ENCODE measurements at places on chromosomes 1 and 21.
A peak's percentile ranks its signal among the peaks of the same experiment; 100 is the strongest.

DNA sequence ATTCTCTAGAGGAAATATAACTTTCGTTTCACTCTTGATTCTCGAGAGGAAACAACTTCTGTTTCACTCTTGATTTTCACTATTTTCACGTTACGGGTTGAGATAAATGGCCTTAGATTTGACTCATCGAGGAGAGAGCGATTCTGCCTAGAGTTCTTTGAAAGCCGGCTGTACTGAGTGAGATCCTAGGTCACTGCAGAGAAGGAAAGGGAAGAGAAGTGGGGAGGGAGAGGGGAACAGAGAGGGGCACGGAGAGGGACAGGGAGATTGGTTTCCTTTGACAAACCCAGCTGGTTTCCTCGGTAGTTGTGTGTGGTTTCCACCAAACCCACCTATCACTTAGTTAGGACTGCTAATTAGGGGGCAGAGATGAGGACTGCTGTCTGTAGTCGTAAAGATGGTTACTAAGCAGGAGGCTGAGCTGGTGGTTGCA is 21.6 kb upstream of the GPR137B start:
- no peak for DNase-seq

- no peak for DNase-seq
Observed at GRCh38 chr1:179314928-179315327, 21.3 kb downstream of the SOAT1 start.

DNA sequence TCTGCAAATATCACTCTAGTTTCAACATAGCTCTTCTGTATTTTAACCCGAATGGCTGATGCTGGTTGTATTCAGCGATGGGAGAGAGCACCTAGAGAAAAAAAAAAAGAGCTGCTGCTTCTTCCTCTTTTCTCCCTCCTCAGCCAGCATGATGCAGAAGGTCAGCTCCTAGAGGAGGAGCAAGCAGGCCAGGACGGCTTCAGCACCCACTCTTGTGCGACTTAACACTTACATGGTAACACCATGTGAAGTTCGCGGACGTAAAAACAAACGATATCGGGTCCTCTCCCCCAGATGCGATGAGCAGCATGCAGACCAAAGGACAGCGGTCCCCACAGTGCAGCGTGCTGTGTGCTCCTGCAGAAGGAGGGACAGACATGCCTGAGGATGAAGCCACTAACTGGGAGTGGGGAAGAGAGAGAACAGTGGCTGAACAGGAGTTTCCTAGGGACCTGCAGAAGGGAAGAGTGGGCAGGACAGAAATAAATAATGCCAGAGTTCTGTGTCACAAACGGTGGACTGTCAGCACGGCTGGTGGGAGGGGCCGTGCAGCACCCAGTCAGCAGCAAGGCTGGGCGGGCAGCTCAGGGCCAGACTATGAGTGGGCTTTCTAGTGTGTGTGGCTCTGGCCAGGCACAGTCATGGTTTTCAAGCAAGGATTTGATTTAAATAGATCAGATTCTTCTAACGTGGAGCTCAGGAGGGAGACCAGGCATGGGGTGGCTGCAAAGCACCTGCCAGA is 11.4 kb upstream of the B3GALT5 start:
- no peak for DNase-seq

- DNase-seq, result no peak
Observed at GRCh38 chr1:181090641-181091126, 2.2 kb downstream of the IER5 start.

- DNase-seq, result no peak
Observed at GRCh38 chr1:52814465-52814864, 28.1 kb upstream of the ZYG11A start.

DNA sequence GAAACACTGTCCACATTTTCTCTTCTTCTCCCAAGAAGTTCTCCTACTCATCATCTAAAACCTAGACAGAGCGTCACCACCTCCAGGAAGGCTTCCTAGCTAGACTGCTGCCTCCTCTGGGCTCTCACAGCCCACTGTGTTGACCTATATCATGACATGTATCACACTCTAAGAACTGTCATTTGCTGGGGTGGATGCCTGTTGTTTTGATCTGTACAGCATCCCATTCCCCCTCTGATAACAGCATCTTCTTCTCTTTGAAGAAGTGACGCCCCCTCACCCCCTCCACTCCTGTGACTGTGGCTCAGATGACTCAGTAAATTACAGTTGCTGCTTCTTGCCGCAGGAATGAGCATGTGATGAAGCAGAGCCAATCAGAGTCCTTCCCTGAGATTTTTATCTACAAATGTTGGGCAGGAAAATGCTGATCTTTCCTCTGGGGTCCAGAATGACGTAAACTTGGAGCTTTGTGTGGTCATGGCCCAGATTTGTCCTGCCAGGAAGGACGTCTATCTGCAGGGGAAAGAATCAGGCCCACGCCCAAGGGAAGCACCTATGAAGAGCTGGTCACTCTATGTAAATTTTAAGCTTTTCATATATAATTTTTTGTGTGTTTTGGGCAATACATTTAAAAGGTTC is 28.0 kb upstream of the FOXO6 start:
- no peak for DNase-seq

DNA sequence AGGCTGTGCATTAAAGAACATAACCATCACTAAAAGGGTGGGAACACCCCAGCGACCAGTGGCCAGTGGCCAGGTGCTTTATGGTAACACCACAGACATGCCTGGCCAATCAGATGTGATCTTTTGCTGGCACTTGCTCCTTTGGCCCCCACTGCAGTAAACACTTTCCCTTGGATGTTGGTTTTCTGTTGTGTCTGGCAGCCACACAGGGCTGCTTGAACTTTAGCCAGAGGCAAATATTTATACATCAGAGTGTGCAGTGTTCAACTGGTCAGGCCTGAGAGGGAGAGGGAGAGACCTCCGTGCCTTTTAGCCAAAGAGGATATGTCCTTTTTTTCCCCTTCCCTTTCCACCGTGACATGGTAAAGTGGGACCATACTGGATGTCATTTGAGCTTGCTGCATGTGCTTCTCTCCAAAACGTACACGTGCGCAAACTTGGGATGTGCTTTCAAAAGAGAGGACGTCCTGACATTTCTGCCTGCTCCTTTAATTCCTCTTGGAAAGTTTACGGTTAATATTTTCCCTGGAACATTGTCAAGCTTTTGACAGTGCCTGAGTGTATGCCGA is 101.2 kb downstream of the NFIA start:
- peak; percentile 84 for DNase-seq

DNA sequence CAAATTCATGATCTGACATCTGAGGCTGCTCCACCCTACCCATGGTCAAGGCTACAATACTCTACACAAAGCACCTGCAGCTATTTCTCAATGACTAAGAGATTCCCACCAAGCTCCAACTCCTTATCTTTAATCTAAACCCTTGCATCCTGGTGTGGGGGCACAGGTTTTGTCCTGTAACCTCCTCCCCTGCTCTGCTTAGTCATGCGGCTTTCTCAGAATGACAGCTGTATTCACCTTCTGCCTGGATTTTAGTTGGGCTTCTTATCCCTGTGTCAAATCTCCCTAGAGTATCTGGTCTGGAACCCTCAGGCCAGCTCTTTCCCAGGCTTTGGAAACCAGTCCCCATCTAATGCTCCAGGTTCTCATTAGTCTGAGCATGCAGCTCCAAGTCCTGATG is 159.0 kb downstream of the BARHL2 start:
- no peak for DNase-seq

GRCh38 chr1:20699558-20699957 is 18.2 kb downstream of the KIF17 start:
- no peak for DNase-seq

GRCh38 chr1:184911103-184911745 is 63.1 kb downstream of the NIBAN1 start:
- DNase-seq, result no peak

DNA sequence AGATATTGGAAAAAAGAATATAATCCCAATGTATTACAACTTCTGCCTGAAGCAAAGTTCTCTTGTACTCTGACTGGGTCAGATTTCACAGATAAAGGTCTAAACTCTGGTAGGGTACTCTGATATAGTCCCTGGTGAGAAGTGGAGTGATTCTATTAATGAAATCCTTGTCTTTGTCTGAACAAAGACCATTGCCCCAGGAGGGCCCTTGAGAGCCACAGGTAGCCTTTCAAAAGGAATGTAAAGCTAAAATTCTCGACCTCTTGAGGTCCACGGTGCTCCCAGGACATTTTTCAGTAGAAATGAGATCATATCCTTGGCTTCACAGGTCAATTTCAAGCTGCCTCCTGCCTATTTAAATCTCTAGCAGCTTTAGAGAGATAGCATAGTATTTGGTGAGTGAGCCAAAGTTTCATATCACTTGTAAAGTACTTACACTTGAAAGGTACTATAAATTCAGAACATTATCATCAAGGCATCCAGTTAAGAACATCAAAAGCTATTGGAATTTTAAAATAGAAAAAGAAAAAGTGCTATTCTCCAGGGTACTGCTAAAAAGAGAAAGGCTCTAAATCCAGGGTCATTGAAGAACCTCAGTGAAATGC is 10.1 kb downstream of the TNNI3K start:
- DNase-seq, result no peak

DNA sequence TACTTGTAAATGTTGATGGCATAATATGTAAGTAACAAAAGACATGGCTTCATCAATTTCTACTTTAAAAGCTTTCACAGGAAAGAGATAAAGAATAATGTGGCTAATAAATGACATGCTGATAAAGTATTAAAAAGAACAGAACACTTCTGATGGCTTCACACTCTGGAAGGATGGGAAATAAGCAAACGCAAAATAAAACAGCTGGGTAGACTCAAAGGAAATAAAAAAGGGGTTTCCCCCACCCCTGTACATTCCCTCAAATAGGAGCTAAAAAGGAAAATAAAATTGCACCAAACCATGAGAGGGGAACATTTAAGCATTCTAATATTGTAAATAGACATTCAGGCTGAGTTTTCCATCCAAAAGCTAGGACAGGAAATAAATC is 27.0 kb upstream of the DYRK1A start:
- no peak for DNase-seq

DNA sequence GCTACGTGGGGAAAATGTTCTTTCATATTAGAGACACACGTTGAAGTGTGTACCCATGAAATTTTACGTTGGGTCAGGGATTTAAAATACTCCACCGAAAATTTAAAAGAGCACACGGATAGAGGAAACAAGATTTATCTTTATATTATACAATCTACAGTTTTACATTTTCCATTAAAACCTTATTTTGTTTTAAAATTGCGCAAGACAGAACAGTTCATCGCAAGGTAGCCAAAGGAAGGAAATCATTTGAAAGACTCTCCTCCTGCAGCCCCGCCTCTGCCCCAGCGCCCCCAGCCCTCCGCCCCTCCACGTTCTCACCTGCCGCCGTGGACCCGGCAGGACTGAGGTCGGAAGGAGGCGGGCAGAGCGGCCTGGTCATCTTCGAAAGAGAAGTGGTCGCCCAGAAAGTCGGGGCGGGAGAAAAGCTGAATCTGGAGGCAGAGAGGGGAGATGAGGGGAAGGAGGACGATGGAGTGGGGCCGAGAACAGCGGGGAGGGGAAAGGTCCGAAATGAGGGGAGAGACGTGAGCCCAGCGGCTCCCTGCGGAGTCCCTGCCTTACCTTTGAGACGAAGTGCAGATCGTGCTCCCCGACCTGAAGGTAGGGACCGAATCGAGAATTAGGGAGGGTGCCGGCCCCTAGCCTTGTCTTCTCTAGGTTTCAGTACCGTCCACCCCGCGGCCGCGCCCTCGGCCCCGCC is 18.0 kb downstream of the CRYBG2 start:
- DNase-seq, result no peak

- no peak for DNase-seq
Observed at GRCh38 chr1:109386054-109386717, 11.5 kb downstream of the SORT1 start.

- DNase-seq, result no peak
Observed at GRCh38 chr1:163661391-163661790, 339.6 kb downstream of the NUF2 start.

GRCh38 chr1:93504247-93505033 is 56.5 kb downstream of the FNBP1L start:
- no peak for DNase-seq

- no peak for DNase-seq
Observed at GRCh38 chr1:100523038-100523652, 14.8 kb upstream of the GPR88 start.

DNA sequence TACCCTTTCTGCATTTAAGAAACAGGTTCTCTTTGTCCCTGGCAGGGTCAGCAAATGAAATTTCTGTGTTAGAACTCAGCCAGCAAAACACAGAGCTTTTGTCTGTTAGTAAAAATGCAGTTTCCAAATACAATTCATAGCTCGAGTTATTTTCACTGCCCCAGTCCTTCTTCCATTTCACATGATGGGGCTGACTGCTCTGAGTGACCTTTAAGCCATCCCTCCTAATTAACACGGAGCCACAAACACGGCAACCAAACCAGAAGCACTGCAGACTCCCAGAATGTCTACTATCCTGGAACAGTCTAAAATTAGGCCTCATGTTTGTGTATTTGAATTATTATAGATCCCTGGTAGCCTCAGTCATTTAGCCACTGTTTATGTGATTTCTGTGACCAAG is 99.1 kb upstream of the RGS4 start:
- no peak for DNase-seq

GRCh38 chr1:47380699-47381098 is 35.4 kb upstream of the FOXE3 start:
- no peak for DNase-seq

DNA sequence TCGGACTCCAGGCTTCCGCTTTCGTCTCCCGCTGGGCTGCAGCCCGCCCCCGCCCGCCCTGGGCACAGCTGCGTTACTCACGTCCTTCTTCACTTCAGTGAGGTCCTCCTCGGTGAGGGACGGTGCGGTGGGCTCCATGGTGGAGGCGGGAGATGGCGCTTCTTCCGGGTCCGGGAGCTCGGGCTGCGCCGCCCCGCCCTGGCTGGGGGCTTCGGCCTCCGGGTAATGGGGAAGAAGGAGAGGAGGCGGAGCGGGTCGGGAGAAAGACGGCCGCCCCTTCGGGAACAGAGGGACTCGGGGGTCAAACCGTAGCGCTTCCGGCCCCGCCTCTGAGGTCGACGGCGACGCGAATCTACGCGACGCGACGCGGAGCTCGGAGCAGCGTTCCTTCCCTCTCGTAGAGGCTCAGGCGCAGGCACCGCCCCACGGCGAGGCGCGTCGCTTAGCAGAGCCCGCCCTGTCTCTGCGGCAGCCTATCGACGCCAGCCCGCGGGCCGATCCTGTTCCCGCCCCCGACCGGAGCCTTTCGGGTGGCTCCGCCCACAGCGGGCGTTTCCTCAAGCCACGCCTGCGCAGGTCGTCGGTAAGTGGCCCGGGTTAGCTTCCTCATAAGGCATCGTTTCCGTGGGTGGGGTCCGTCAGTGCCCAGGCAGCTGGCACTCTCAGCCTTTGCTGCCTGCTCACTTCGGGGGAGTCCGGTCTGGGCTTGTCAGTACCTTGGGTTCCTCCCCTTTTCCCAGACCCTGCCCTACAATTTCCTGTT is at the start of gene BCL10:
TSS of gene BCL10 (minus strand) at position 418 of the 763 bp plus-strand sequence. CDS start at position 138, 280 bp downstream.
- DNase-seq, result peak; percentile 99

- peak; percentile 99 for DNase-seq
Observed at GRCh38 chr1:145996433-145997015, at the start of gene TXNIP. Gene TXNIP, minus strand, starts transcription at chr1:145996579. Its CDS starts 313 bp downstream, at chr1:145996266.

DNA sequence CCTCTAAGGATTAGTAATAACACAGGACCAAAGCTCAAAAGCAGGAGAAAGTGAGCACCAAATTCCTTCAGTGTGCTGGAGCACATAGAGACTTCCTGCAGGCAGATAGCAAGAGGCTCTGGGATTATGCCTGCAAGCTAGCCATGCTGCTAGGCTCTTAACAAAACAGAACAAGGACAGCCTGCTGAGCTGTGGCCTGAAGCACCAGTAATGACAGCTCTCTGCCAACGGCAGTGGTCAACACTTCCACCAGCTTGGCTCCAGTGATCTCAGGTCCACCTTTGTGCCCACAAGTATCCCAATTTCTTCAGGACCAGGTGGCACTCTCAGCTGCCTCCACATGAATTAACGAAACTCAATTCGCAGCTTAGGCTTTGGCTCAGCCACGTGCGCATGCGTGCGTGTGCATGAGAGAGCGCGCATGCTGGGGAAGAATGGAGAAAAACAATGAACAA is 64.2 kb downstream of the SLC45A1 start:
- DNase-seq, result no peak

Data from left hindlimb (tissue), 1 donor.